ENCODE measurements at places on chromosomes 16 and 17.

DNA sequence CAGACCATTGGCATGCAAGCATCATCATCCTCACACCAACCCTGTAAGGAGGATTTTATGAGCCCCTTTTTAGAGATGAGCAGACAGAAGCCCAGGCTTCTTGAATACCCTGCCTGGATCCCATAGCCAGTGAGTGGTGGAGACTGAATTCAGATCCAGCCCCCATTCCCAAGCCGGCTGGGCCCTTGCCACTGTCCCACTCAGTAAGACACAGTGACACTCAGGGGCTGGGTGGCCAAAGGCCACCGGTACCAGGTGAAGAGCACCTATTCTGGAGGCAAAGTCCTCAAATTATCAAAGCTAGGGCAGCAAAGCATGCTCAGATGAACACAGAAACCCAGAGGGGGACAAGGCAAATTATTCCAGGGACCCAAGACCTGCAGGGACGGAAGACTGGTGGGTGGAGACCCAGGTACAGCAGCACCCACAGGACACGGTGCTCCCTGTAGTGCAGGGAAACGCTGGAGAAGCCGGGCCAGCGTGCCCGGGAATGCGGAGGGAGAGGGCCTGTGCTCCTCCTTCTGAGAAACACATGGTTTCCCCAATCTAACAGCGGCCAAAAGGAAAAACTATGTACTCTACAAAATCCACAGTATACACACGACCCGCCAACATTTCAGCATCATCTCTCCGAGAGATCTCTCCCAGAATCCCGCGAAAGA, 33.2 kb upstream of the CRHR1 start:
- DNase-seq, result no peak

- DNase-seq, result no peak
Measured at GRCh38 chr16:21701271-21701670, 37.5 kb downstream of the OTOA start.

GRCh38 chr16:88771294-88771772, 13.7 kb downstream of the PIEZO1 start:
- DNase-seq, result no peak

- peak; percentile 16 for DNase-seq
Measured at GRCh38 chr16:68470461-68471150, 22.3 kb upstream of the SMPD3 start.

GRCh38 chr17:70774339-70775117, 605.2 kb downstream of the KCNJ2 start:
- DNase-seq, result no peak

- DNase-seq, result no peak
Measured at GRCh38 chr17:36069136-36069535, 5.1 kb downstream of the CCL18 start.

GRCh38 chr17:76147211-76148014, 6.4 kb upstream of the FOXJ1 start:
- DNase-seq, result no peak

DNA sequence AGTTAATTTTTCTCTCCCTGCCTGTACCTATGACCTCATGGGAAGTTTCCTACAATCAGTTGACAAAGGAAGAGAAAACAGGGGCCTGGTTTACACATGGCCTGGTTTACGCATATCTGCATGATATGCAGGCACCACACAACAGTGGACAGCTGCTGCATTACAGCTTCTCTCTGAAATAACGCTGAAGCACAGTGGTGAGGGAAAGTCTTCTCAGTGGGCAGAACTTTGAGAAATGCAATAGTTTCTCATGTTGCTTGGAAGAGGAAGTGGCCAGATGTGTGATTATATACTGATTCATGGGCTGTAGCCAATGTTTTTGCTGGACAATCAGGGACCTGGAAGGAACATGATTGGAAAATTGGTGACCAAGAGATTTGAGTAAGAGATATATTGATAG, 324.1 kb upstream of the GOT2 start:
- DNase-seq, result no peak

DNA sequence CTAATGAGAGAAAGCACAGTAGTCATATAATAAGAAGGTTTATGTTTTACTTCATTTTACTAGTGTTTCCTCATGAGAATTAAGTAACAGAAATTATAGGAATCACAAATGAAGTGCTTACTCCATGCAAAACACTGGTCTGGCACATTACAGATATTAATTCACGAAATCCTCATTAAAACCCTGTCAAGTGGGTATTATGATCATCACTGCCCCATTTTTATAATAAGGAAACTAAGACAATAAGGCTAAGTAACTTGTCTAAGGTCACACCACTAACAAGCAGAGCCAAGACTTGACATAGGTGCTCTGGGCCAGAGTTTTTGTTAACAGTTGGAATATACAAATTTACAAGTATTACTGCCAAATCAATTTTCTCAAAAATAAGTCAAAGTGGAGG, 83.0 kb downstream of the KANSL1 start:
- no peak for DNase-seq

GRCh38 chr17:14299280-14300141, 1.4 kb upstream of the HS3ST3B1 start:
- DNase-seq, result peak; percentile 54

GRCh38 chr17:40445751-40446468, 2.7 kb downstream of the IGFBP4 start:
- DNase-seq, result no peak

DNA sequence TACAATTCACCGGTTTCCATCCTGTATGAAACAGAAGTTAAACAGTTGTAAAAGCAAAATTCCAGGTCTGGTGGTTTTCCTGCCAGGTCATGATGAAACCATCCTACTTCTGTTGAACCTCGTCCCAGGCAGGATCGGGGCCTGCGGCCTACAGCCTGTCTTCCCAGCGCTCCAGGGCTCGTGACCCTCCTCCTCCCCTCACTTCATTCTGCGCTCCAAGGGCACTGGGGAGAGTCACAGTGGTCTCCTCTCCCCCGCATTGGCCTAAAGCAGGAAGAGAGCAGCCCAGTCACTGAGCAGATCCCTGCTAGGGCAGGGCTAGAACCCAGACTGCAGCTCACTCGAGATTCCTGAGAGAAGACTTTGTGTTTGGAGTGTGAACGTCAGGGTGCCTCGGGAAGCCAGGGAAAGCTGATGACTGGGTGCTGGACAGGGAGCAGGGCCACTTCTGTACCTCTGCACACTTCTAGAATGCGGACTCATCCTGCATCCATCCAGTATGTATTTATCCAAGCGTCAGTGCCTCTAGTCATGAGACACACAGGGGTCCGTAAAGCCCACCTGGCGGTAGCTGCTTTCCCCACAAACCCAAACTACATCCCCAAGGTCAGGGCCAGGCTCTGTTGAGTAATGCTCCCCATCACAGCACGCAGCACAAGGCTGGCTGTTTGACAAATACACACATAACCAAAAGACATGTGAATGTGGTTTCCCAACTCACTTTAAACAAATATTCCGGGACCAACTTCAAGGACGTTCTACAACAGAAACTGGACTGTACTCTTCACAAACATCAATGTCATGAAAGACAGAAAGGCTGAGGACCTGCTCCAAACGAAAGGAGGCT, 1.7 kb upstream of the ITGAE start:
- DNase-seq, result no peak

DNA sequence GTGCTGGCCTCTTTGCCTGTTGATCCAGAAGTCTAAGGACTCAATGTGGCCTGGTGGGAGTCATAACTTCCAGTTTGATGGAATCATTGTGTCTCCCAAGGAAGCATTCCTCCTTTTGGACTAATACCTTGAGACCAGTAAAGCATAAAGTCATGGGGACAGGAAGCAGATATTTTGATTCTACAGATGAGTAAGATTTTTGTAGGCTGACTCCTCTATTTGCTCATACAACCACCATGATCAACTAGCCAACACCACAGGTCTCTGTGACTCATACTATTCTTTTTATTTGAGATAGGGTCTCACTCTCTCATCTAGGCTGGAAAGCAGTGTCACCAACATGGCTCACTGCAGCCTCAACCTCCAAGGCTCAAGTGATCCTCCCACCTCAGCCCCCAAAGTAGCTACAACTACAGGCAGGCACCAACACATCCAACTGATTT, 6.2 kb downstream of the MT2A start:
- peak; percentile 58 for DNase-seq

GRCh38 chr17:39051001-39051585, 83.9 kb upstream of the FBXO47 start:
- no peak for DNase-seq

DNA sequence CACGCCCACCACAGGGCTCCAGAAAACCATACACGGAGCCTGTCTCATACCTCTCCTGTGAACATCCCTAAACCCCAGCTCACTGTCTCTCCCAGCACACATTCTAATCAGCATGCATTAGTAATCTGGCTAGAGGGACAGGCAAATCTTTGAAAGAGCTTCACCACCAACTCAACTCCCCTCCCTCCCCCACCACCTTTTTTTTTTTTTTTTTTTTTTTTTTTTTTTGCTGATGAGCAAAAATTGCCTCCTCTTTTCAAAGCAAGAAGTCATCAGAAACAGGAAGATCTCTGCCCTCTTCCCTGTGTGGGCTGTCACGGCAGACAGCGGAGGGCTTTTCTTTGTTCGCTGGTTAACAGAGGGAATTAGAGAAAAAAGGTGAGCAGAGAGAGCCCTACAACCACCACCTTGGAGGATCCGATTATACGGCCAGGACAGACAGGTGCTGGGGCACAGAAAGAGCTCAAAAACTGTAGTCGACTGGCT, 19.9 kb downstream of the GAS7 start:
- DNase-seq, result no peak

DNA sequence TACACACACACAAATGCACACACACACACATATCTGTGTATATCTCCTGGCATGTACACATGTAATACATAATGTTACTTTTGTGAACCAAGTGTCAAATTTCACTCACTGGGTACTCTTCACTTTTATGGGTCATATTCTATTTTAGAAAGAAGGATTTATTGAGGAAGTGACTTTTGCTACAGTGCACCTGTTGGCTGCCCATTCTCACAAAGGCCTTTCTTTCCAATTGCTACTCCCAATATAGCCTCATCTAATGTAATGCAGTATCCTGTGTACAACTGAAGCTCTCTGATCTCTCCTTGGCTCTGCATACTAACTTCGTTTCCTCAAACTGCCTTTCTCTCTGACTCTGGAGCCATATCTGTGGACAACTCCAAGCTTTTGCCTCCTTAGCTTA, 107.5 kb downstream of the ABCA8 start:
- DNase-seq, result no peak

DNA sequence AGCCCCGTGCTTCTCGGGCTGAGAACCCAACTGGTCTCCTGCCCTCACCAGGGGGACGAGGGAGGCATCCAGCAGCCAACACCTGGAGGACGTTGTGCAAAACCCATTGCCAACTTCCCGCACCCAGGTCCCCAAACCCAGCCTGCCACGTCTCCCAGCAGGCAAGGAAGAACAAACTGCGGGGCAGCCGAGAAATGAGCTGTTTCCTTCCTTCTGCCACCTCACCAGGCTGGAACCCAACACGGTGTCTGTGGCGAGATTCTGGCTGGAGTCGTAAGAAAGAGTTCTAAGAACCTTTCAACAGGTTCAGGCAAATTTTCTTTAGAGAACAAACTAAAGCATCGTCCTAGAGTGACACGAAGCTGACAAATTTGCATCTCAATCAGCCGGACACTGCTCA, 3.6 kb downstream of the SLC43A2 start:
- no peak for DNase-seq

GRCh38 chr17:80724775-80725266, 180.2 kb downstream of the RPTOR start:
- no peak for DNase-seq

DNA sequence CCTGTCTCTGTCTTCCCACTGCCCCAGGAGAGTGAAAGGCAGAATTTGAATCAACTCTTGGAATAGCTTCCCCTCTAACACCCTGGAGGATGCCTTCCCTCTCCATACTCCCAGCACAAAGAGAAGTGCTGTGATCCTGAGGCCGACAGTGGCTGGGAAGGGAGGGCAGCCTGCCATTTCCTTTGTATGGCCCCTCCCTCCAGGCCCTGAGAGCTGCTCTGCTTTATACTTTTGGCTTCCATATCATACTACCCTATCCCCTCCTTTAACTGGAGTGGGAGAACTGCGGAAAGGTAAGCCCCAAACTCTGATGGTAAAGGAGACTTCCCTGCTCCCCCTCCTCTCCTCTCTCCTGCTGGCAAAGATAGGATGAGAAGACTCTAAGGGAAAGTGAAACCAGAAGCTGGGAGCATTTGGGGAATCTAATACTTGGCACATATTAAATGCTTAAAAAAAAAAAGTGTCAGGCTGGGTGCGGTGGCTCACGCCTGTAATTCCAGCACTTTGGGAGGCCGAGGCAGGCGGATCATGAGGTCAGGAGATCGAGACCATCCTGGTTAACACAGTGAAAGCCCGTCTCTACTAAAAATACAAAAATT, 4.1 kb upstream of the MED24 start:
- DNase-seq, result no peak

DNA sequence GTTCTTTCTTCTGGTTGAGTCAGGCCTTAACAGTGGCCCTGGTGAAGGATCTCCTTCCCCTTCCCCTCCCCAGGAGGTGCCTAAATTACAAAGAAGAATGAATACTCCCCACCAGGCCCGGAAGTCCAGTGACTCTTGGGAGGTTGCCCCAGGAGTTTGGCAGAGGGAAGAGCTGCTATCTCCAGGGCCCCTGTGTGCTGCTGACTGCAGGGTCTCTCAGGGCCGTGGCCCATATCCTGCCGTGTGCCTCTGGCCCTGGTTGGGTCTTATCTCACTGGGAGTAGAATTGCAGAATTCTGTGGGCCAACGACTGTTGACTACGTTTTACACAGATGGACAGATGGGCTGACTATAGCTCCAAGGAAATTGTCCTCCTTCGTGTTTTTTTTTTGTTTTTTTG, 28.0 kb downstream of the AKAP1 start:
- no peak for DNase-seq

GRCh38 chr16:56977216-56977615, 12.1 kb upstream of the NLRC5 start:
- no peak for DNase-seq

- DNase-seq, result peak; percentile 85
Measured at GRCh38 chr16:66878067-66878466, 2.2 kb upstream of the PDP2 start.

DNA sequence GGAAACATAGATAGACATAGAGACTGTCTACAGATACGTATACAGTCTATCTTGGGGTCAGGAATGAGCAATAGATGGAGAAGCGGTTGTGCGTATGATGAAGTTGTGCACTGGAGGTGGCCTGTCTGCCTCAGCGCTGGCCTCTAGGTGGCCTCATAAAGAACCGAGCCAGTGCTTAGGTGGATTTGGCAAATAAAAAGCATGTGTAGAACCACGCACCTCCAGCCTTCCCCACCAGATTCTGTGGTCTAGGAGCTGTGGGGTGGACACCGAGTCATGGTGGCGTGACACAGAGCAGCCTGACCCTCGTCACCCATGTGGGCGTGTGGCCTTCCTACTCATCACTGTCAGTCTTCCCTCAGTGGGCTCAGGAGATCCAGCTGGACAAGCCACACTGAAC, 34.0 kb downstream of the PGS1 start:
- peak; percentile 53 for DNase-seq

GRCh38 chr17:3879186-3879585, 13.7 kb downstream of the CAMKK1 start:
- no peak for DNase-seq

Data from stimulated activated CD4-positive, alpha-beta T cell treated with anti-CD3 and anti-CD28 coated beads, Interleukin-15, amount 100 ng/mL, for 24 hours (primary cell).